Transverse colon (tissue), 4 donors: ENCODE measurements at places on chromosomes 16 and 17. TPM values are rescaled to one million over a fixed set of nuclear protein-coding genes. Genes with fewer than 3 reads are reported as not detected.

Gene AP1G1
- 270 TPM for total RNA-seq

DNA sequence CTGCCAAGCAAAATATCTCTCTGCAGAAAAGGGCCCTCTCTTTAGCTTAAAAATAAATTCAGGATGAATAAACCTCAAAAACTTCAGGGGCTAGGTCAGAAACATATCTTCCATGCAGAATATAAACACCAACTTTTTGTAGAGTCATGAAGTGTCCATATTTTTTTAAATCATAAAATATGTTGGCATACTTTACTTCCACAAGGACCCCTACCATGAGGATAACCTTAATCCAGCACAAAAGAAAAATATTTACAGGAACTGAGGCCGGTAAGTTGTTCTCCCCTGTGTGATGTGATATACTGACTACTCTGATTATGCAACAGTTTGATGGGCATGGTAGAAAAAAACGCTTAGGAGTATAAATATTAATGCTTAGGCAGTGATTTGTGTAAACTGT is 264.8 kb upstream of the CDH11 start:
- no peak overlapping the region for H3K4me3 ChIP-seq
- DNase-seq: no peak
- no peaks in the 10 kb centered on the region for H3K27me3 ChIP-seq
- no peak overlapping the region for H3K27ac ChIP-seq
- H3K4me1 ChIP-seq: no peaks in the 10 kb centered on the region
- no peaks in the 10 kb centered on the region for H3K36me3 ChIP-seq

Gene SEPTIN12
- total RNA-seq: not detected

Gene RGS11
- total RNA-seq: 24.3 TPM

DNA sequence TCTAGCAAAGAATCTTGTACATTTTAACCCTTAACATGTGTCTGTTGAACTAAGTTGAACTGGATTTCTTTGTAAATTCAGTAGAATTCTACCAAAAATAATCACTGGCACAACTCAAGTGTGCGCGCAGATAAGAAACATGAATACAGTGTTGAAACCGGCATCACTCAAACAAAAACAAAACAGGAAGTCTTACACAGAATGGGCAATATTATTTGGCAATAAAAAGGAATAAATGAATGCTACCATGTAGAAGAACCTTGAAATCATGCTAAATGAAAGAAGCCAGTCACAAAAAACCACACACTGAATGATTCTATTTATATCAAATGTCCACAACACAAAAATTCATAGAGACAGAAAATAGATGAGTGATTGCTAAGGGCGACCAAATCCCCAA is 102.9 kb upstream of the ZFHX3 start:
- H3K4me3 ChIP-seq: no peak overlapping the region
- no peak for DNase-seq
- no peaks in the 10 kb centered on the region for H3K27me3 ChIP-seq
- no peak overlapping the region for H3K27ac ChIP-seq
- H3K36me3 ChIP-seq: no peaks in the 10 kb centered on the region

- H3K4me3 ChIP-seq: no peak overlapping the region
- H3K27me3 ChIP-seq: no peaks in the 10 kb centered on the region
- no peak for DNase-seq
- peaks cover 21% of the 10 kb centered on the region for H3K36me3 ChIP-seq
Observed at GRCh38 chr17:76781056-76781982, 43.4 kb downstream of the MFSD11 start.

DNA sequence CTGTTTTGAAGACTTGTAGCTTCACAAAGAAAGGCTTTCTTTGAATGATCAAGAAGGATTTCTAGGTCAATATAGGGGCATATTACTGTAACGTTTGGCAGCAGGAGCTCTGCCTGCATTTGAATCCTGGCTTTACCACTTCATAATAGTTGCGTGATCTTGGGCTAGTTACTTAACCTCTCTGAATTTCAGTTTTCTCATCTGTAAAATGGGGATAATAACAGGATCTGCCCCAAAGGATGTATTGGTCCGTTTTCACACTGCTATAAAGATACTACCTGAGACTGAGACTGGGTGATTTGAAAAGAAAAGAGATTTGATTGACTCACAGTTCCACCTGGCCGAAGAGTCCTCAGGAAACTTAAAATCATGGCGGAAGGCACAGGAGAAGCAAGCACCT is 12.5 kb downstream of the BMERB1 start:
- no peaks in the 10 kb centered on the region for H3K27me3 ChIP-seq
- H3K27ac ChIP-seq: no peak overlapping the region
- H3K36me3 ChIP-seq: no peaks in the 10 kb centered on the region
- H3K4me1 ChIP-seq: peaks cover 5% of the 10 kb centered on the region
- no peak for DNase-seq

Gene PPP1R9B
- 19.0 TPM for total RNA-seq

DNA sequence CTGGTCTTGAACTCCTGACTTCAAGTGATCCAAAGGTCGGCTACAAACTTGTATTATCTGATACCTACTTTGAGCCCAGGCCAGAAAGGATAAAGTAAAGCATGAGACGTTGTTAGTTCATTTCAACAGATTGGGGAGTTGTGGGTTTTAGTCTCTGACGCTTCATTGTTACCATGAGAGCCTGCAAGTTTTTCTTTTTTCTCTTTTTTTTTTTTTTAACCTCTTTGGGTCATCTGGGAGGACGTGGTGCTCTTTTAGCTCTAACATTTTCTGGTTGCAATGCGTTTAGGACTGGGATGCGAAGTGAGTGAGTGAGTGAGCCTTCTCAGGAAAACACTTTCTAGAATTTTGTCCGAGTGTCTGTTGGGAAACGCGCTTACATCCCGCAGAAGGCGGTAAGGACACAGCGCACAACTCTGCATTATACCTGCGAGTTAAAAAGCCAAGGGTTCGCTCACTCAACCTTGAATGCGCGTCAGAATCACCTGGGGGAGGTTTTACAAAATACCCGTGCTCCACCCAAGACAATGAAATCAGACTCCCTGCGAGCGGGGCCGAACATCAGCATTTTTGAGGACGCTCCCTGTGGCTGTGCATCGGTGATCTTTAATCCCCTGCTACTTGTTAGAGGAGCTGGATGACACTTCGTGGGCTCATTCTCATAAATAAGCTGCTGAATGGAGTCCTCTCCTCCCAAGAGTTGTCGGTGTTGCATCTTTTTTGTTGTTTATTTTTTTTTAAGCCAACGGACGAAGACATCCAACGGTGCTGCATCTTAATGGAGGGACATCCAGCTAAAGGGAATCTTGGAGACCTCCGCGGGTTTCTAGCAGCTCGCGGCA is 629 bp upstream of the RNF135 start:
- no peaks in the 10 kb centered on the region for H3K27me3 ChIP-seq
- H3K4me3 ChIP-seq: peak overlapping the region; percentile 70

- H3K27ac ChIP-seq: no peak overlapping the region
- H3K4me3 ChIP-seq: no peak overlapping the region
- H3K4me1 ChIP-seq: no peaks in the 10 kb centered on the region
- DNase-seq: no peak
- no peaks in the 10 kb centered on the region for H3K27me3 ChIP-seq
Observed at GRCh38 chr16:17696616-17697015, 225.9 kb upstream of the XYLT1 start.

Gene BAIAP3
- 7.3 TPM for total RNA-seq

DNA sequence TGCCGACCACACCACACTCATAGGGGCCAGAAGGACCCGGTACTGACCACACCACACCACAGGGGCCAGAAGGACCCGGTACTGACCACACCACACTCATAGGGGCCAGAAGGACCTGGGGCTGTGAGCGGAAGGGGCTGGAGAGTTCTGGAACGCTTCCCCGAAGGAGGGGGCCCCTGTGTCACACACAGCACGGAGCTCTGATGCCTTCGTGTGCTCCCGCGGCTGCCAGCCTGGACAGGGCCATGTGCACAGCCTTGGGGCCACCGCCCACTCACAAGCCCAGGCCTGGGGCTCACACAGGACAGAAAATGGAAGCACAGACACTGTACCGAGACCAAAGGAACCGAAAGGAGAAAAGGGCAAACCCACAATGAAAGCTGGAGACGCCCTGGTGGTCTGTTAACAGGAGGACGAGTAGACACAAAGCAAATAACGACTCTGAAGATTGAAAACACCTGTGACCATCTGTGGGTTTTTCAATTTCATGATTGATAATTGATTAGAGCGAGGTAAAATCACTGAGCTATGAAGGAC is 106.5 kb upstream of the METRNL start:
- no peak overlapping the region for H3K27ac ChIP-seq
- no peaks in the 10 kb centered on the region for H3K27me3 ChIP-seq
- no peak for DNase-seq
- H3K36me3 ChIP-seq: no peaks in the 10 kb centered on the region

DNA sequence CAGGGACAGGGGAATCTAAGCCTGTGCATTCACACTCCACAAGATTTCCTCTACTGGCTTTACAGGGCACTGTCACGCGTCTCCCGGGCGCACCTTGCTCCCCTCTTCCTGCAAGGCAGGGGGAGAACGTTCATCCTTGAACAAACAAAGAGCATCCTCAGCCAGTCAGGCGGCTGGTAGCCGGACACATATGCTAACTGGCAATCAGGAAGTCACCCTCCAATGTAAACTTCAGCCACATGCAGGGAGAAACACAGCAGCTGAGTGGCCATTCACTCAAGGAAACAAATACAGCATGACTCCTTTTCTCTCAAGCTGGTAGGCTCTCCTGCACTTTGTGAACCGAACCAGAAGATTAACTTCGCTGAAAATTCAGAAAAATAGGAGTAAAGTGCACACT is 10.8 kb upstream of the HSBP1 start:
- peaks cover under 1% of the 10 kb centered on the region for H3K4me1 ChIP-seq
- no peak overlapping the region for H3K4me3 ChIP-seq
- no peak overlapping the region for H3K27ac ChIP-seq
- no peak for DNase-seq
- H3K36me3 ChIP-seq: no peaks in the 10 kb centered on the region
- H3K27me3 ChIP-seq: peaks cover 3% of the 10 kb centered on the region

DNA sequence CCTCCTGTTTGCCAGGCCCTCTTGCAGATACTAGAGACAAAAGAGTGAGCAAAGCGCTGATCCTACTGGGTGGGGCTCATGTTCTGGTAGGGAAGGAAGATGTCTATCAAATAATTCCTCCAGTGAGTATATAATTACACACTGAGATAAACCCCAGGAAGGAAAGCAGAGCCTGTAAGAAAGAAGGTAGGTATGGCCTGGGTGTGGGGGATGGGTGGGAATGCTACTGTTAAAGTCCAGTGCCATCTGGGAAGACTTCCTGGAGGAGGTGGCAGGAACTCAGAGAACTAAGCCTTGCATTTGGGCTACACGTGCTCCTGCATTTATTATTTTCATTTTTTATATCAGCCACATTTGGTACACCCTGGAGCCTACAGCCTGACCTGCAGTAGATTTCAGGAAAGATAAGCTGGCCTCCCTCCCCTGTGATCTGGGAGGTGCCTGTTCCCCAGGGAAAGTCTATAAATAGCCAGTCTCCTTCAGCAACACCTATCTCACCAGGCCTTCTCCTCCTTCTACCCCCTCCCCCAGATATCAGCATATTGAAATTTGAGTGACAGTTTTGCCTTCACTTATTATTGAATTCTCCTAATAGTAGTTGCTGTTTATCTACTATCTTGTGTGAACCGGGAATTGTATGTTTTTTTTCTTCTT is 11.5 kb downstream of the ATP2C2 start:
- no peak overlapping the region for H3K4me3 ChIP-seq
- H3K27me3 ChIP-seq: no peaks in the 10 kb centered on the region

GRCh38 chr16:57592591-57593003 is 35.8 kb upstream of the ADGRG1 start:
- peak overlapping the region; percentile 48 for H3K27ac ChIP-seq
- H3K4me1 ChIP-seq: no peaks in the 10 kb centered on the region
- no peaks in the 10 kb centered on the region for H3K36me3 ChIP-seq
- peaks cover 6% of the 10 kb centered on the region for H3K27me3 ChIP-seq

GRCh38 chr17:3529817-3530741 is 27.5 kb downstream of the TRPV3 start:
- DNase-seq: no peak
- H3K36me3 ChIP-seq: no peaks in the 10 kb centered on the region
- H3K27me3 ChIP-seq: peaks cover 5% of the 10 kb centered on the region
- H3K4me3 ChIP-seq: no peak overlapping the region
- no peak overlapping the region for H3K27ac ChIP-seq

Gene GAS2L2
- total RNA-seq: not detected

- no peaks in the 10 kb centered on the region for H3K36me3 ChIP-seq
- H3K4me3 ChIP-seq: peak overlapping the region; percentile 62
- H3K27me3 ChIP-seq: peaks cover 62% of the 10 kb centered on the region
- H3K4me1 ChIP-seq: peaks cover 22% of the 10 kb centered on the region
- H3K27ac ChIP-seq: peak overlapping the region; percentile 86
Observed at GRCh38 chr17:55265311-55266021, 706 bp downstream of the HLF start.

DNA sequence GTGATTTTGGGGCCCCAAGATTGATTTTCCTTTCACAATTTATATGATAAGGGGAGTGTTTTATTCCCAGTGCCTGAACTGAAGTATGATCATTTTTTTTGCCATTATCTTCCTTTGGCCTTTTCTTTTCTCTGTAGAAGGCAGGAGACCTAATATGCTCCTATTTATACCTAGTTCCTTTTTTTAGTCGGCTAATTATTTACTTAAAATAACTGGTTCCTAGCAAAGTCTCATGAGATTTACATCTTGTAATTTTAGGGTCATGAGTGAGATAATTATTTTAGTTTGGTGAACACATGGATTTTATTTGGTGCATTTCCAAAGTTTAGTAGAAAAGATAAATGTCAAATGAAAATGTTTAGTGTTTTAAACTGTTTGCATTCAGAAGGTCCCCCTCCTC is 24.8 kb downstream of the SEC14L1 start:
- DNase-seq: no peak
- H3K36me3 ChIP-seq: no peaks in the 10 kb centered on the region
- H3K4me3 ChIP-seq: no peak overlapping the region
- H3K4me1 ChIP-seq: peaks cover 19% of the 10 kb centered on the region
- no peak overlapping the region for H3K27ac ChIP-seq

Gene GPR179
- total RNA-seq: 0.16 TPM

GRCh38 chr17:64773836-64774761 is 112.0 kb upstream of the SMURF2 start:
- H3K36me3 ChIP-seq: peaks cover 7% of the 10 kb centered on the region
- peaks cover 14% of the 10 kb centered on the region for H3K27me3 ChIP-seq
- peak overlapping the region; percentile 86 for H3K27ac ChIP-seq
- H3K4me3 ChIP-seq: no peak overlapping the region

DNA sequence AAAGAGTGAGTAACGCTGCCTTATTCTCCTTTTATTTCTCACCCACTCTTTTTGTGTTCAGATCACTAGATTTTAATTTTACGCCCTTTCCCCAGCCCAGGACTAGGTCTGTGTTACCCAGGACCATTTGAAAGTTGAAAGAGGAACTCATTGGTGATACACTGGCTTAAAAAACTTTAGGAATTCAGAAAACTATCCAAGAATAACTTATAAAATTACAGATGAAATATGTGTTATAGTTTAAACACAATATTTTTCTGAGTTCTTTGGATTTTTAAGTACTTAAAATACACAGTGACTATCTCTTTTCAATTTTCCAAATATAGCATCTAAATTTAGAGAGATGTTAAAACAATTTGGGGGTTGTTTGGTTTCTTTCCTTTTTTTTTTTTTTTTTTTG is 385.2 kb downstream of the CDH13 start:
- no peaks in the 10 kb centered on the region for H3K27me3 ChIP-seq
- no peak for DNase-seq
- H3K27ac ChIP-seq: no peak overlapping the region
- H3K4me3 ChIP-seq: no peak overlapping the region

DNA sequence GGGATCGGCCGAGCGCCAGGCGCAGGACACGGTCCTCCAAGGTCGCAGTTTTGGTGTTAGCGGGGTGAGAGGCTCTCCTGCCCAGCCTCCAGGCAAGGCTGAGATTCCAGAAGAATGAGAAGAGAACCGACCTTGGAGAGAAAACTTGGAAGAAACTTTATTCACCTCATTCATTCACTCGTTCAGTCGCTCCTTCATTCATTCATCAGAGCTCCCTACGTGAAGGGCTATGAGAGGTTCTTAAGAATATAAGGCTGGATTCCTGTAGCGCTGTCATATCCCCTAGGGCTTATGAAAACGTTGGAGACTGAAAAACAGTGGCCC is 991 bp upstream of the MYH10 start:
- H3K4me3 ChIP-seq: peak overlapping the region; percentile 53
- no peak for DNase-seq
- no peaks in the 10 kb centered on the region for H3K36me3 ChIP-seq
